ENCODE measurements at places on chromosomes 12 and 14.

DNA sequence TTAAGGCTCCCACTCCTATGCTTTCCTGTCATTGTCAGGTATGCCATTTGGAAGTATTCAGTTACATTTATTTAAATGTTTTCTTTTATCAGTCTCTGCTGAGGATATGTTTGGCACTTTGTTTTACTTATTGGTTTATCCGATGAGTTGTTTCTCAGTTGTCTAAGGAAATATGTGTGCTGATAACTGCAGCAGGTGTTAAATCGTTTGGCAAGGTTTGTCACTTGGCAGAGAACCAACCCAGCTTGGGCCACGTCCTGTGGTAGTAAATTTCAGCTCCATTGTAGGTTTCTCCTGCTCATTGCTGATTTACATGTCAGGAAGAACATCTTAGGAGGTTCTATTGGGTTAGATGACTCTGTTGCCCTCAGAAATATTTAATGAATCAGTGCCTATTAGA lies 22.0 kb upstream of the MGST1 start:
- no peak for DNase-seq

DNA sequence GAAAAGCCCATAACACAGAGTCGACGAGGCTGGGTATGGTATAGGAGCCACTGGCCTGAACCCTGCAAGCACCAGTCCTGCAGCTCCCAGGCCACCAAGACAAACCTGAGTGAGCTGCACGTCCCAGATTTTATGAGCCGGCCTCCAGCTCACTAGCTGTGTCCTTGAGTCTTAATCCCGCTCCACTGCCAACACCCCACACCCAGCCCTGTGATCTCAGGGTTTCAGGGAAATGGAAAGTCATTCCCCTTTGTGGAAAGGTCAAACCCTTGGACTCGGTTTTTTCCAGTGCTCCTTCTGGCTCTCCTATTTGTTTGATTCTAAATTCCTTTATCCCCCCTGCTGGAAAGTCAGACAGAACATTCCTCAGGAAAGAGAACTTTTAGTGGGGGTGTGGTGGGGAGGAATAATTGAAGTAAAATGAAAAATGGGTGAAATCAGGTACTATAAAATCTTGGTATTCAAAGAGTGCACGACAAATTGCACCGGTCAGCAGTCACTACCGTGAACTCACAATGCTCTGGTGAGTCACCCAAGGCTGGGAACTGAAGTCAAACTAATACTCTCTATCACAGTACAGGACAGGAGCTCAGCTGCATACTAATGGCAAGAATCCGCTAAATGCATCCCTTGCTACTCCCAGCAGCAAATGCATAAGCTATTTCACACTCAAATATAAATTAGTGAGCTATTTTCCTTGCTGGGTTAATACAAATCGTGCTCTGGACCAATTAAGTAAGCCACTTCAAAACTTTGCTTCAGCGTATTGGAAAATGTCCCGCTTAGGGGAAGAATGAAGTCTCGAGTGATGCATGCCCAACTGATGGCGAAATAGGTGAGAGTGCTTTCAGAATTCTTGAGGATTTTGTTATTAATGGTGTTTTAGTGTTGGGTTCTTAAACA lies 9.0 kb downstream of the PITPNM2 start:
- DNase-seq = no peak

DNA sequence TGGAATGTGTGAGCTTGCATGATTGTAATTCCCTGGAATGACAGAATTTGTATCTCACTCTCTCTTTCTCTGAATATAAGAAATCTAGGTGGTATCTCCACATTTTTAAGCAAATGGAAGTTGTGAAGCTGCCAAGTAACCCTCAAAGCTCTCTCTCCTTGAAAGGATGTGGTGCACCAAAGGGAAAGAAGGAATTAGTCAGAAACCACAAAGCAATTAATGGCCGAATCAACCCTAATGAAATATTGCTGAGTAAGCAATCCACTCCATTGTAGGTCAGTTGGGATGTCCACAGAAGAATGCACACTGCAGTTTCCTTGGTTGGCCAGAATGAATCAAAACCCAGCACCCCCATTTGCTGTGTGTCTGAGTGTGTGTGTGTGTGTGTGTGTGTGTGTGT lies 153.5 kb downstream of the KCNA5 start:
- no peak for DNase-seq

GRCh38 chr14:101963656-101964296 lies 597 bp upstream of the DYNC1H1 start:
- peak; percentile 56 for DNase-seq

GRCh38 chr14:87995500-87996290 lies 2.7 kb upstream of the GALC start:
- DNase-seq = no peak

- DNase-seq = no peak
Measured at GRCh38 chr14:39762576-39763401, 330.6 kb upstream of the FBXO33 start.

- DNase-seq = no peak
Measured at GRCh38 chr12:4450551-4451112, 5.0 kb upstream of the FGF6 start.

DNA sequence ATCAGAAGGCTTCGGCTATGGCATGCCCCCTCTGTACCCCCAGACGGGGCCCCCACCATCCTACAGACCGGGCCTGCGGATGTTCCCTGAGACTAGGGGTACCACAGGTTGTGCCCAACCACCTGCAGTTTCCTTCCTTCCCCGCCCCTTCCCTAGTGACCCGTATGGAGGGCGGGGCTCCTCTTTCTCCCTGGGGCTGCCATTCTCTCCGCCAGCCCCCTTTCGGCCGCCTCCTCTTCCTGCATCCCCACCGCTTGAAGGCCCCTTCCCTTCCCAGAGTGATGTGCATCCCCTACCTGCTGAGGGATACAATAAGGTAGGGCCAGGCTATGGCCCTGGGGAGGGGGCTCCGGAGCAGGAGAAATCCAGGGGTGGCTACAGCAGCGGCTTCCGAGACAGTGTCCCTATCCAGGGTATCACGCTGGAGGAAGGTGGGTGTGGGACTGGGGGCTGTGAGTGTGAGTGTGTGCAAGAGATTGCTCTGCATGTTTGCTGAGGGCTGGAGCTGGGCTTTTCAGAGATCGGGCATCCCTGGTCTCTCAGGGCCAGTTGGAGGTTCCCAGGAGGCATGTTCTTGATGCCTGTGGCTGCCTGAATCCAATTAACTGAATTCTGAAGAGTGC lies 8.6 kb downstream of the NFATC4 start:
- no peak for DNase-seq

GRCh38 chr12:110677206-110677911 lies 11.6 kb downstream of the HVCN1 start:
- DNase-seq = no peak

DNA sequence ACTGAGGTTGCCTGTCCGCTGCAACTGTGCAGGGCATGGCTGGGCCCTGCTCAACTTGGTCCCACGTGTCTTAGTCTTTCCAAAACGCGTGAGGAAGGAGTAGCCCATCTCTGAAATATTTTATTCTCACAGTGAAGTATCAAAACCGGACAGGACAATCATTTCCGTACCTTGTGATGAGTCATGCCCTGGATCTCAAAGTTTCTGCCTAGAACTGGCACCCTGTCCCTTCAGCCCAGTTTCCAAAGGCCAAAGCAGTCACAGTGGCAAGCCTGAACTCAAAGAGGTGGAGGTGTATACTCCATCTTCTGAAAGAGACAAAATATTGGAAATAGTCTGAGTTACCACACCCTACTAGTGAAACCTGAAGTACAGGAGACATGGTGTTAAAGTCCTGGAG lies 28.5 kb upstream of the SRGAP1 start:
- DNase-seq = no peak

DNA sequence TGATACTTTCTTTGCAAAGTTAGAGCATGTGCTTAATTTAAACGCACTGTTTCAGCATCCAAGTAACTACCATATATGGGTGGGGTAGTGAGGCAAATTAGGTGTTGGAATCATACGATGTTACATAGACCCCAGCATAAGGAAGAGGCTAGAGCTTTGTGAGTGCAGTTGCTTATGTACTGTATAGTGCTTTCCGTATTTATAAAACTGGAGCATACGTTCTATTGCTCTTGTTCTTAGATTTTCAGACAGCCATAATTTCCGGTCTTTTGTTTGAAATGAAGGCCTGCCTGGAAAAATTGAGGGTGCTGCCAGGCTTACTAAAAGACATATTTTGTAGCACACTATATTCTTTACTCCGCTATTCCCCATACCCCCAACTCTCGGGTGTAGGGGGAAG lies 335.7 kb downstream of the FOXG1 start:
- DNase-seq = no peak

- no peak for DNase-seq
Measured at GRCh38 chr12:8127138-8127537, 3.7 kb downstream of the CLEC4A start.

- DNase-seq = no peak
Measured at GRCh38 chr12:119204671-119205285, 26.0 kb downstream of the HSPB8 start.

- no peak for DNase-seq
Measured at GRCh38 chr12:11650286-11651281, 1.1 kb downstream of the ETV6 start.

DNA sequence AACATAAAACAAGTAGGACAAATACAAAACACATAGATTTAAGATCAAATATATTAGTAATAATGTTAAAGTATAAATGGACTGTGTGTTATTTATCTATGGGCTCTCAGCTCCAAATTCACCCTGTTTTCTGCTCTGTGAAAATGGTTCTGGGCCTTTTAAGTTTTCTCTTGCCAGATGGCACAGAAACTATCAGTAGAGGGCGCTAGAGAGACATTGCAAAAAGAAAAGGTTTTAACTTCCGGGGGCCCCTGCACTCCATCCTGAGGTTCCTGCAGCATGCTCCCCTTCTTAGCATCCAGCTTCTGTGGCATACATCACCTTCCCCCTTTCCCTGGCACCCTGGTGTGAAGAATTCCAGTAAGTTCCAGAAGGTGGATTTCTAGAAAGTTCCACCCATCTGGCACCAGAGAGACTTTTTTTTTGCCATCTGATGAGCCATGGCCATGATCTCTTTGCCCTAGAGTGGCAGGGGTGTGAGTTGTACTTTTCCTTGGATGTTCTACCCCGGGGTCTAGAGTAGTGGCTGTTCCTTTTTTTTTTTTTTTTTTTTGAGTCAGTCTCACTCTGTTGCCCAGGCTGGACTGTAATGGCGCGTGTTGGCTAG lies 29.3 kb downstream of the ZCRB1 start:
- no peak for DNase-seq

GRCh38 chr12:93121729-93122488 lies 192.8 kb upstream of the EEA1 start:
- no peak for DNase-seq
